ENCODE measurements at places on chromosomes 1 and 21.

DNA sequence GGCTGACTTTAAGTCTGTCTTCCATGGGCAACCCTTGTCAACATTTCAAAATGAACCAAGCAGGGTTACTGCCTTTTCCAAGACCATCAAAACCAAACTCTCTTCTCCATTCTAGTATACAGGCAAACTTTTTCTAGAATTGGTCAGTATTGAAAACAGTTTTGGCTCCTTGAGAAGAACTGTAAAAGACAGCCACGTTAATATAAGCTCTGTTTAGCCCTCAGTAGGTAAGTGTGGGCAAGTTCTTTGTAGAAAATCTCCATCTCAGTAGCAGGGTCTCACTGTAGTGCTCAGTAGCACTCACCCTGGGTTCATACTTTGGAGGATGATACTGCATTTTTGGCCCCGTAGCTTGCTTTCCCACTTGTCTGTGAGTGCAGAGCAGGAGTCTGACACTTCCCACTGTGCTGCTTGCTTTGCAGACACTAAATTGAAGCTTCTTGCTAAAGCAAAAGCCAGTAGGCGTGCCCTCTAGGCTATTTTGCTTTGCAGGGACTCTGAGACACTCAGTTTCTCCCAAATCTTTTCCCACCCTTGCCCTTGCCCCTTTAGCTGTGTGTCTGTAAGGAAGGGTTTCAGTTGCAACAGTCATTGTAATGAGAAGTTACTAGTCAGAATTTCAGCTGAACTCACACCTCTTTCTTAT, 34.3 kb upstream of the CACYBP start:
- DNase-seq = no peak

DNA sequence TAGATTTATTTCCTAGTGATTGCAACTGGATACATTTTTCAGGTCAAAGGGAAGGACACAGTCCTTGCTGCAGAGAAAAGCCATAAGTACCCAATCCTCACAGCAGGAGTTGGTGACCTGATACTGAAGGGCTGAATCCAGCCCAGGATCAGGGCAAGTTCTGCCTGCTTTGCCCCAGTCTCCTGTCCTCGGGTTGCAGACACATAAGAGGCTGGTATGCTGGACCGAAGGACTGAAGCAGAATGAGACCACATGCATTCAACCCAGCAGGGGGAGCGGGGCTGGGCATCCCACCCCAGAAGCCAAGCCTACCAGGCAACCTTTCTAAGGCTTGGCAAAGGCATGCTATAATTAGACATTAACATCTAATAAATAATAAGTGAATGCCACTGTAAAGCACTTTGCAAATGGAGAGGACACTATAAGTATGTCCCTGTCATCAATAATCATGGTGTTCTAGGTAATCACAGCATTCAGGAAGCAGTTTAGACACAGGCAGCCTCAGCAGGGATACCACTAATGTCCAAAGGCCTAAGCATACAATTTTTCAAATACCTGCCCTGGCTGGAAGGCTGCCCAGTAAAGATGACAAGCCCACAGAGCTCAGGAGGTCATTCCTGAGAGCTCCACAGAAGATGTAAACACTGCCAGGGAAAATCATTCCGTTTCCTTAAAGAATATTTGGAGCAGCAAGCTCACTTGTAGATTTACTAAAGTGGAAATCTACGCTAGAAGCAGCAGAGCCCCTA, 47.6 kb downstream of the KRTAP19-8 start:
- DNase-seq = no peak

- DNase-seq = no peak
Measured at GRCh38 chr21:44854664-44855446, 18.6 kb downstream of the PTTG1IP start.

DNA sequence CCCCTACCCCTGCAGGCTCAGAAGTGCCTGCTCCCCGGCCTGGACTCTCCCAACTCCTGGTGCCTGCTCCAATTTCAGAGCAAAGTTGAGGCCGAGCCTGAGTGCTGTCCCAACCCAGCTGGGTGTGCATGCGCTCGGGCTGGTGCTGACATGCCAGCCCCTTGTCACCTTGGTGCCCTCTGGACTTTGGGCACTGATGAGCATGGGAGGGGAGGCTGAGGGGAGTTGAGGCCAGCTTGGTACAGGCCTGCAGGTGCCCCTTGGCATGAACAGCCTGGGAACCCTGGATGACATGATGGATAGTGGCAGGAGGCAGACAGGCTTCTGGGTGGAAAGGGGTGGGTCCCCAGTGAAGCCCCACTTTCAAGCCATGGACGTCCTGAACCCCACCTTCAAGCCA, 366.1 kb upstream of the NEGR1 start:
- no peak for DNase-seq

DNA sequence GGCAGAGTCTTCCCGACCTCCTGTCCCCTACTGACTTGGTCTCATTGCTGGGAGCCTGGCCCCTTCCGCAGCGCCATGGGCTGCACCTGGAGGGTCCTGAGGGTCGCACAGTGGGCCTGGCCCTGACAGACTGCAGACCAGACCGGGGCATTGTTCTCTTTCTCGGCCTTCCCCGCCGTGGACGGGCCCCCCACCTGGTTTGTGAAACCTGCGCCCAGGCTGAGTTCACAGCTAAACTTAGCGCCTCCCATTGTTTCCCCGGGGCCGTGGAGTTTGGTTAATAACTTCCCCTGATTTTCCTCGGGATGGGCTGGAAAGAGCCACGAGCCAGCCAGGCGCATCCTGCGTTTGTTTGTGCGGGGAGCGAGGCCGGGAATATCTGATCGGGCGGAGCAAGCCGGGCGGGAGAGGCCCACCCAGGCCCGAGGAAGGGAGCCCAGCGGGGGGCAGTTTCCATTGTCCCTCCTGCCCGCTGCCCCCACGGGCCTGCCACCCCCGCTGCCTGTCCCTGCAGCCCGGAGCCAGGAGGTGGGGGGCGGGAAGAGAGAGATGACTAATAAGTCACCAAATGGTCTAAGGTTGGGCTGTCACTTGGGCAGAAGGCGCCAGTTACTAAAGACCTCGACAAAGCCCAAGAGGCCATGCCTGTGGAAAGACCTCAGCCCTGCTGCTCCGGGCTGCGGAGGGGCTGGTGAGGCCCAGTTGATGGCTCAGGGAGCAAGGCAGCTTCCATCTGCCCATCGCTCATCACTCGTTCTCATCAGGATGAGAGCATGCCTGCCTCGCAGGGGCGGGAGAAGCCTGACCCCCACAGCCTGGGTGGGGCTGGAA, 39.0 kb upstream of the ARHGEF16 start:
- DNase-seq = no peak

GRCh38 chr1:206145771-206146290, 28.6 kb upstream of the AVPR1B start:
- DNase-seq = no peak

DNA sequence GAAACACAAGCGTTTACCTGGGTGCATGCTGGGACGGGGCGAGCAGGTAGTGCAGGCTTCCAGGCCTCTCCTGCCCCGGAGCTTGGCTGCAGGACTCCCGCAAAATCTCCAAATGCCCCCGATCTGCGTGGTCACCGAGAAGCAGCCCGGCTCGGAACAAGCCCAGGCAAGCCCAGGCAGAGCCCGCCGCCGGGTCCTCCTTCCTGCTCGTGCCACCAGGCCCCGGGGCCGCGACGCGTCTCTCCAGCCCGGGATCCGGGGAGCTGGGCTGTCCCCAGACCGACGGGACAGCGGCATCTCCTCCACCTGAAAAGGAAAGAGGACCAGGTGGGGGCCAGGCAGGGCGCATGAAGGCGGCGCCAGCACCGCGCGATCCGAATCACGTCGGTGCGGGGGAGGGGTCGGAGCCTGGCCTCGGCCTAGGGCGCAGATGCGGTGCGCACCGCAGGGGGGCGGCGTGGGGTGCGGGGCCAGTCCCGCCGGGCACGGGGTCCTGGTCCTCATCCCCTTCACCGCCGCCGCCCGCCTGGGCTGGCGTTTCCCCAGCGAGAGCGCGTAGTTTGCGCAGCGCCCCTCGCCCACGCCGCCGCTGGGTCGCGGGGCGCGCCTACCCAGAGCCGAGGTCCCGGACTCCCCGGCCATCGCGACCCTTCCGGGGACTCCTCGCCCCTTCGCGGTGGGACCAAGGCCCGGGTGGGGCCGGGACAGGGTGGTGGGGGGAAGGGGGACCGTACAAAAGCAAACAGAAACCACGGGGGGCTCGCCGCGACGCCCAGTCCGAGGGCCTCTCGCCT, 52.4 kb upstream of the H6PD start:
- DNase-seq = peak; percentile 45

All from fibroblast of lung (primary cell).